GM18507 (cell line): ENCODE measurements at places on chromosomes 12 and 14.

DNA sequence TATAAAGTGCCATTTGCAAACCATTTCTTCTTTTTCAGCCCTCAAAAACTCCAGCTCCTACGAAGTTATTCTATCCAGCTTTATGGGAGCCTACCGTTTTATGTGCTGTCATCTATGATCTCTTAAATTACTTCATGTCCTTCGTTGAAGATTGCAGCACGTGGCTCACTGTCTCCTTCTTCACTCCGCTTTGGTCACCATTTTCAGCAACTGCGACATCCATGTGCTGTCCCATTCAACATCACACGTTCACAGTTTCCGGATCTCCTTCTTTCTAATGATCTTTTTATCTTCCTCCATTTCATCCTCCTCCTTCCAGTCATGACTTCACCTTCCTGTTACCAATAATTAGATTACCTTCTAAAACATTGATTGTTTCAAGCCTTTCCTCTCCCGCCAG, 143.3 kb upstream of the KRAS start:
- DNase-seq, result no peak

GRCh38 chr14:88870777-88871176, 46.3 kb downstream of the TTC8 start:
- DNase-seq, result no peak

DNA sequence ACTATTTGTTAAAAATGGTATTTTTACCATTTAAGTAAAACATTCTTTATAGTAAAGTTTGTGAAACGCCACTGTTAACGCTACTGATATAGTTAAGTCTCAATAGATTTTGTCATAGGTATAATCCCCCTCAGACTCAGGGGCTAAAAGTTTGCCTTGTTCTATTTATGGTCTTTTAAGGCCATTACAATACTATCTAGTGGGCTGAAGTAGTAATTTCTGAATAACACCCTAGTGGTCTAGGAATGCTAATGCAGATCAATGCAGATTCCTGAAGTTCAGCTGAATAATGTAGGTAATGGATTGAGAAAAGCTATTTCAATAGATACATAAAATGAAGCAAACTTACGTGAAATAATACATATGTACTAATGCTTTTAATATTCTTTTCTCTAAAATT, 989.3 kb upstream of the NOVA1 start:
- DNase-seq, result no peak

DNA sequence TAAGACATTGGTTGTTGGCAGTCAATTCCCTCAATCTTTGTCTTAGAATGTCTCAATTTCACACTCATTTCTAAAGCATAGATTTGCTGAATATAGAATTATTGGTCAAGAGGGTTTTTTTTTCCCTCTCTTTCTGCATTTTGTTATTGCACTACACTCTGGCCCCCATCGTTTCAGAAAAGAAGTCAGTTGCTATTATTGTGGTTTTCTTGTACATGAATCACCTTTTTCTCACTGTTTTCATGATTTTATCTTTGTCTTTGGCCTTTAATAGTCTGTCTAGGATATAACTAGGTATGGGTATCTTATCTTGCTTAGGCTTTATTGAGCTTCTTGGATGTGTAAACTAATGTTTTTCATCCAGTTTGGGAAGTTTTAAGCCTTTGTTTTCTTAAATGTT, 194.3 kb upstream of the DAAM1 start:
- no peak for DNase-seq

- DNase-seq, result no peak
Measured at GRCh38 chr12:77349689-77350370, 284.5 kb upstream of the E2F7 start.

DNA sequence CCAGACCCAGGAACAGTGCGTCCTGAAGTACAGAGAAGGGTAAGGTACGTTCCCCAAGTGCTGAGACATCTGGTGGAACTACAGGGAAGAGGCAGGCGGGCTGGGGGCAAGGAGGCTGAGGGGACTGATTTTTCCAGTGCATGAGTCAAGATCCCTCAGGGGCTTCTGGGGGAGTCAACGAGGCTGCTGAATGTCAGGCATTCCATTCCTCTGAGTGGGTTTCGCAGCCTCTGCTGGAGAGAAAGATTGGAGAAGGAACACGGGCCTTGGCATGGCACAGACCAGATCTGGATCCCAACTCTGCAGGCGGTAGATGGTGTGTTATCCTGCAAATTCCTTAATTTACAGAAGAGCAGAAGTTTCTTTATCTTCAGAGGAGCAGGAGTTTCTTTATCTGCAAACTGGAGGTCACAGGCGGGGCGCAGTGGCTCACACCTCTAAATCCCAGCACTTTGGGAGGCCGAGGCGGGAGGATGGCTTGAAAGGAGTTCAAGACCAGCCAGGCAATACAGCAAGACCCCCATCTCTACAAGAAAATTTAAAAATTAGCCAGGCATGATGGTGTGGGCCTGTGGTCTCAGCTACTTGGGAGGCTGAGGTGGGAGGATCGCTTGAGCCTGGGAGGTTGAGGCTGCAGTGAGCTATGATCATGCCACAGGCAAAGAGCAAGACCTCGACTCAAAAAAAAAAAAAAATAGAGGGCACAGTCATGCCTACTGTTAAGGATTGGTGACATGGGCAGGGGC, 132.6 kb upstream of the MAP1LC3B2 start:
- no peak for DNase-seq

DNA sequence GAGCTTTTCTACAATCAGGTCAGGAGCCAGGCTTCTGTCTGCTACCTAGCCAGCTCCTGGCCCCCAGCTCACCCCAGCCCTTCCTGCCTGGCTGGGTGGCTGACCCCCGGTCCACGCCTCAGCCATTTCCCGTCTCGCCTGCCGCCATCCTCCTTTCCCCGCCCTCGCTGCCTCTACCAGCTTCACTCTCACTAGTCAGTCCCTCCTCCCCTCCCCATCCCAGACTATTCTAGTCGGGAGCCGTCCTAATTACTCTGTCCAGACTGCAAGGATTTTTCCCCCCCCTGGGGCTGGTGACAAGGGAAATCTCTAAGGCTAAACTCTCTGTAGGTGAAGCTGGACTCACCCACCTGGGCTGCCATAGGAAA, 825 bp downstream of the DHH start:
- DNase-seq, result no peak

DNA sequence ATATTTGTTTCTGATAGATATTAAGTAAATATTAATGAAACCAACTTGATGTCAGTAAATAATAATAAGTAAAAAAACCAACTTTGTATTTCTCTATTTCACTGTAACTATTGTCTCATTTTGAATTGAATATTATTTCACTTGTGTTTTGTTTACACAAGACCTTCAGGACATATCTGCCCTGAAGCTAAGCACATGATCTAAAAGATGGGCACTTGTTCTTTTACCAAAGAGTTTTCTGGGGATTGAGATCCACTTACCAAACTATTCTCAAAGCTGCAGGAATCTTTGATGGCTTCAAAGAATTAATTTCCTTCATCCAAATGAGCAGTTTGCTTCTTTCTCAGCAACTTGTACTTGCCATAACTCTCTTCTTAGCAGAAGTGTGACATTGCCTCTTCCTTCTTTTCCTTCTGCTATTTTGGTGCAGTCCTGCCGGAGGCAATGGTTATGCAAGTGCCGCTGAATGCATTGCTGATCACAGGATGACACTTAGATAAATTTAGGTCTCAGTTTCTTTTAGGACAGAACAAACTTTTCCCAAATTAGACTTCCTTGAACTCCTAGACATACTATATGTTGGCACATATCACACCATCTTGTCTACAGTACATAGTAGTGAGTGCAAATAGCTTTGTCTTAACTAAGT, 9.2 kb downstream of the FAR2 start:
- DNase-seq, result no peak

- no peak for DNase-seq
Measured at GRCh38 chr14:95770777-95771176, 56.9 kb upstream of the TCL1A start.

GRCh38 chr12:76698316-76698715, 65.6 kb upstream of the ZDHHC17 start:
- DNase-seq, result no peak

GRCh38 chr12:124370851-124371250, 76.0 kb downstream of the RFLNA start:
- DNase-seq, result no peak

DNA sequence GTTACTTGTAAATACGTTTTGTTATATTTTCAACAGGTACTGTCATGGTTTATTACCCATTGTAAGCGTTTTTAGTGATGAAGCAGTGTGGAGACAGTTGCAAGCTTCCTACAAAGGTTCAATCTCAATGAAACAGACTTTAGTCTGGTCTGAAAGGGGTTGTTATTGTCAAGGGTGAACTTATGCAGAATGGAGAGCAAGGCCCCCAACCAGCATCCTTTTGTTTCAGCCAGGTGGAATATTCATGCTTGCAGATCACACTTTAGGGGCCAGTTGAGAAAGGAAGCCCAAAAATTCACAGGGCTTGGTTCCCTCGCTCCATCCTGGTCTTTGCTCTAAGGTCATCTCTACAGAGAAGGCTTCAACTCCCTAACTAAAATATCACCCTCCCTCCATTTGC, 103.7 kb downstream of the PRICKLE1 start:
- no peak for DNase-seq

DNA sequence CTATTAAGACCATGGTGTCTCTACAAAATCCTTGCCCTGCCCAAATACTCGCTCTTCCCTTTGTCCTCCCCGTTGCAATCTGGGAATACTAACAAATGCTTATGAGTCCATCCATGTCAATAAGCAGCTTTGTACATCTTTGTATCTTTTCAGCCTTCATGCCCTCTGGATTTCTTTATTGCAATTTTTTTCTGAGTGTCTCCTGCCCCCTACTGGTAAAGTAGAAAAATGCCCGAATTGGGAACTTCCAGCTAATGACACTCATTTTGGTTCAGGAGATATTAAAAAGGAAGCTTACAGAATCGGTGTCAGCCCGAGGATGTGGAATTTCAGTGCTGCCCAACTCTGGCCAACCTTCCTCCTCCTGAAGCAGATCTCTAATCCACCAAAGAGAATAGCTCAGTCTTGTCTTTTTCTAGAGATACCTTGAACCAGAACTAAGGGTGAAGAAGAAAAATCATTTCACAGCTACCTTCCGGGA, 46.0 kb downstream of the SH2B3 start:
- DNase-seq, result no peak

DNA sequence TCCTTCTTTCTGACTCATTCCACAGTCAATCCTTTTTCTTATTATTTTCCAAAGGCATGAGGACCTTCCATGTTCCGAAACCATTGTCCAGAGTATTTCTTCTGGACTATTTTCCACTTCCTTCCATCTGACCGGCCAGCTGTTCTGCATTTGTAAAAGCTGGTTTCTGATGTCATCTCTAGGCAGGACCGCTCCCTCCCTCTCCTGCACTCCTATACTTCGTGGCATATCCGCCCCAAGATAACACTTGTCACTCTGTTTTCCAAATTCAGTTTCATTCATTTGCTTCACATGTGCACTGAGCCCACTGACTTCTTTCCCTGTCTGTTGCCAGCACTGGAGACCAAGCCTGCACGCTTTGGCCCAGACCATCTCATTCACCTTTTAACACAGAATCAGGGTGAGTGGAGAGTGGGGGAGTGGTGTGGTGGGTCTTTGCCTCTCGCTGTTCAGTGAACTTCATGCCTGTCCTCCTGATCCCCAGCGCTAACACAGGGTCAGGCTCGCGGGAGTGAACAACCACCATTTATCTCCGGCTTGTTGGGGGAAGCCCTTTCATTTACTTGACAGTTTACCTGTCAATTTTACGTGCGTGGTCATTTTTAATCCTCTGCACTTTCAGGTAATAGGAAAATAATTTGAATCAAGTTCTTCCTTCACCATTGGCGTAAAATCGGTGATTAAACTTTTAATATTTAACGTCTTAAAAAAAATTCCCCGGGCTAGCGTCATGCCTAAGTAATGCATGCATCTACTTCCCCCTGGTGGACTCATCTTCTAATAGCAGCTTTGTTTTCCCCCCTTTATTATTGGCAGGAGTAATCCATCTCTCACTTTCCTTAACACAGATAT, 52.5 kb downstream of the C12orf75 start:
- DNase-seq, result peak; percentile 49
